ENCODE measurements at places on chromosomes 16 and 17.

- DNase-seq, result no peak
Observed at GRCh38 chr16:22353933-22354541, 20.4 kb downstream of the CDR2 start.

- DNase-seq, result no peak
Observed at GRCh38 chr16:78364556-78364880, 265.1 kb downstream of the WWOX start.

DNA sequence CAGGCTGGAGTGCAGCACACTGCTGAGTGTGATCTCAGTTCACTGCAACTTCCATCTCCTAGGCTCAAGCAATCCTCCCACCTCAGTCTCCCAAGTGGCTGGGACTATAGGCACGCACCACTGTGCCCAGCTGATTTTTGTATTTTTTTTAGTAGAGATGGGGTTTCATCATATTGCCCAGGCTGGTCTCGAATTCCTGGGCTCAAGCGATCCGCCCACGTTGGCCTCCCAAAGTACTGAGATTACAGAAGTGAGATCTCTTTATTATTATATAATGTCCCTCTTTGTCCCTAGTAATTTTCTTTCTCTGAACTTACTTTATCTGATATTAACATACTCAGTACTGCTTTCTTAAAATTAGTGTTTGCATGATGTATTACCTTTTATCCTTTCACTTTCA lies 8.3 kb downstream of the CFAP97D1 start:
- DNase-seq, result no peak

- DNase-seq, result no peak
Observed at GRCh38 chr17:8924595-8924994, 40.9 kb downstream of the PIK3R5 start.

Data from EH (cell line).